Endothelial cell of umbilical vein (primary cell): ENCODE measurements at places on chromosomes 16 and 17. TPM values are rescaled to one million over a fixed set of nuclear protein-coding genes. Genes with fewer than 3 reads are reported as not detected.

Gene SLC22A31
- total RNA-seq = not detected in 2 replicates

Gene CLEC3A
- not detected in 2 replicates for total RNA-seq

Gene OTOA
- total RNA-seq = 0.22 TPM in 1 of 2 replicates, not detected in the other

Gene SLC5A11
- total RNA-seq = not detected in 2 replicates

Gene NPIPA3
- 1.4 and 3.0 TPM in 2 replicates for total RNA-seq

Gene KRTAP4-1
- not detected in 2 replicates for total RNA-seq

Gene MSLN
- total RNA-seq = not detected in 2 replicates

GRCh38 chr17:9273428-9274391, 252.4 kb downstream of the NTN1 start:
- no peak for DNase-seq

- DNase-seq = no peak
Observed at GRCh38 chr17:17036524-17036998, 5.7 kb upstream of the MPRIP start.

- no peak for DNase-seq
Observed at GRCh38 chr17:3534881-3535252, 22.7 kb downstream of the TRPV3 start.

- DNase-seq = no peak
Observed at GRCh38 chr16:2795395-2796143, 2.7 kb upstream of the PRSS41 start.

GRCh38 chr17:48060249-48060648, 12.1 kb downstream of the NFE2L1 start:
- no peak for DNase-seq

- DNase-seq = no peak
Observed at GRCh38 chr16:3025032-3026002, 1.5 kb downstream of the THOC6 start.

DNA sequence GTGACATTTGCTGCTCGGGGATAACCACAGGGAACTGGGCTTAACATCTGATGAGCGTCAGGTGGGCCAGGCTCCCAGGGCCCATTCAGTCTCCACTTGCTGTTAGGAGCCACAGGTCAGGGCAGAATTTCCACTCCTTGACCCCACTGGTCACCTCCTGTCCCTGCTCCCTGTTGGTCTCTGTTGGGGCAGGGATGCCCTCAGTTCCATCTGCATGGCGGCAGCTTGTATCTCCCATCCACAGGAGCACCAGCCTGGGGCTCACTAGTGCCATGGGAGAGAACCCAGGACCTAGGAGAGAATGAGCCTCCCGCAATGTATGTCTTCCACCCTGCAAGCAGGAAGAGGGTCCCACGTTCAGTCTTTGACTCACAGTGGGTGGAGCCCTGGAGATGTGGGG, 212.1 kb downstream of the CCDC182 start:
- DNase-seq = no peak

DNA sequence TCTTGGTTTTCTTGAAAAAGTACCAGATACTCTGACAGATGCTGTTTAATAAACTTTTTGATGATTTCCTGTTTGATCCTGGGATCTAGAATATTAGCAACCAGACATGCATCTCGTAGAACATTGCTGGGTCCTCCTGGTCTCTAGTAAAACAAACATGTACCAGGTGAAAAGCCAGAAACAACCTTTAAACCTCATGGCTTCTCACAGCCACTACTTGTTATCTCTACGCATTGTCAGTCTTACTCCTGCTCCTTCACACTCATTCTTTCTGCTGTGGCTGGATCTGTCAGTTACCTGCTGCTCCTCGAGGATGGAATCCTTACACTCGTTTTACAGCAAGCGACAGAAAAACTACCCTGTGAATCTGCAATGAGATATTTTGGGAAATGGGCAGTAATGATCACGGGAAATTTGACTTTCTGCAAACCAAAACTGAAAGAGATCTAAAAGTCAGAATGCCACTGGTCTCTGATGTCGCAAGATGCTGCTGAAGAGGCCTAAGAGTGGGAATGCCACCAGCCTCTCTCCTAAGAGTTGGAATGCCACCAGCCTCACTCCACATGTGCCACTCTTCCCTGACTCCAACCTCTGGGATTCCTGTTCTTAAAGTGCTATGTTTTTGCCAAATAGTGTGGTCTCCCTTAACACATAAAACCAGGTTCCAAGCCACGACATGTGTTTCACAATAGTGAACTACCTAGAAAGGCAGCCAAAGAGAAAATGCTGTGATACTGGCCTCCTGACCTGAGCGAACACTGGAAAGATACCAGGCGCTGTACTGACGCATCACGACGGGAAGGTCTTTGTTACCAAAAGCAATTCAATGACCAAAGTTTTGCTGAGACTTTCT, 86.3 kb downstream of the VPS53 start:
- DNase-seq = no peak

DNA sequence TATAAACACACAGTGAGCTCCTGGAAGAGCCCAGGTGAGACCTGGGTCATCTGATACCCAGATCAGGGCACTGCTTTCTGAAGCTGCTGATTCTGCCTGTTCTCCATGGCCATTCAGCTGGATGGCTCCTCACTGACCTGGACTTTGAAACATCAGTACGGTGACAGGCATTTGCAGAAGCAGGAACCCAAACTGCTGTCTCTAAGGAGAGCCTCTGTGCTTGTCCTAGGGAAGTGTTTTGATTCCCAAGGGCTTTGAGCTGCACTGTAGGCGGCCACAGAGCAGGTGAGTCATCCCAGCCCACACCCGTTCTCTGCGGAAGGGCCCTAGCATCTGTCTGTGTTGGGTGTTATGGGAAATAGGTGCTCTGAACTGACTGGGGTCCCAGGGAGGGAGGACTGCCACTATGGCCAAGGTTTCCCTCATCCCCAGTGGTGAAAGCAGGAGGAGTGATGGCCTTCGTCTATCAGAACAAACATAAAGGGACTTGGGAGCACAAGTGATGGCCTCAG, 60.7 kb upstream of the ADCY9 start:
- no peak for DNase-seq

DNA sequence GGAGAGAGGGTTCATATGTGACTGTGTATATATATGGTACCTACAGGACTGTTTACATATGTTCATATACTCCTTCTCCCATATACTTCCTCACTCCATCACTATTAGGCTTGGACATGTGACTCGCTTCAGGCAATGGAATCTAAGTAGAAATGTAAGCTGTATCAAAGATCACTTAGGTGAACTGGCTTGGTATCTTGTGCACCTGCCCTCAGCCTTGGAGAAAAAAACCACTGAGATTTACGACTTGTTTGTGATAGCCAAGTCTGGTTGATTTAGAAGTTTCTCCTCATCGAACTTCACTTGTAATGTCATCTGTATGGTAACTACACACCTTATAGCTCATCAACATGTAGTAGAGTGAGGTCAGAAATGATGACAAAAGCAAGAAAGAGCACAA, 59.9 kb downstream of the FBXL20 start:
- DNase-seq = no peak

DNA sequence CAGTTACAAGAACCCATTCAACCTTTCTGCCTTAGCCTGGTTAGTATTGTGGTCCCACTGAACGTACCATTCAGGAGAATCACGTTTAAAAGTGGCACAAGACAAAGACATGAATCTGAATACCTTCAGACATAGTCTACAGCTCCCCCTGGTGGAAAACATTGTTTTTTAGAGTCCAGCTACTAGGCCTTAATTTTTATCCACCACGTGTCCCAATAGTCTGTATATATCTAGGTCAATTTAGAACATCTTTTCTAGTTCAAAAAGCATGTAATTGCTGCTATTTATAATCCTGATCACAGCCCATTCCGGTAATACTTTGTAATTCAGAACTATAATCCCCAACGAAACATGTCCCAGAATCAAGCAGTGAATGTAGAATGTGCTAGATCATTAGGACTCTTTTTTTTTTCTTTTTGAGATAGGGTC, 13.7 kb upstream of the GUCY2D start:
- DNase-seq = peak; percentile 79

- DNase-seq = no peak
Observed at GRCh38 chr17:80738020-80738808, 193.6 kb downstream of the RPTOR start.

DNA sequence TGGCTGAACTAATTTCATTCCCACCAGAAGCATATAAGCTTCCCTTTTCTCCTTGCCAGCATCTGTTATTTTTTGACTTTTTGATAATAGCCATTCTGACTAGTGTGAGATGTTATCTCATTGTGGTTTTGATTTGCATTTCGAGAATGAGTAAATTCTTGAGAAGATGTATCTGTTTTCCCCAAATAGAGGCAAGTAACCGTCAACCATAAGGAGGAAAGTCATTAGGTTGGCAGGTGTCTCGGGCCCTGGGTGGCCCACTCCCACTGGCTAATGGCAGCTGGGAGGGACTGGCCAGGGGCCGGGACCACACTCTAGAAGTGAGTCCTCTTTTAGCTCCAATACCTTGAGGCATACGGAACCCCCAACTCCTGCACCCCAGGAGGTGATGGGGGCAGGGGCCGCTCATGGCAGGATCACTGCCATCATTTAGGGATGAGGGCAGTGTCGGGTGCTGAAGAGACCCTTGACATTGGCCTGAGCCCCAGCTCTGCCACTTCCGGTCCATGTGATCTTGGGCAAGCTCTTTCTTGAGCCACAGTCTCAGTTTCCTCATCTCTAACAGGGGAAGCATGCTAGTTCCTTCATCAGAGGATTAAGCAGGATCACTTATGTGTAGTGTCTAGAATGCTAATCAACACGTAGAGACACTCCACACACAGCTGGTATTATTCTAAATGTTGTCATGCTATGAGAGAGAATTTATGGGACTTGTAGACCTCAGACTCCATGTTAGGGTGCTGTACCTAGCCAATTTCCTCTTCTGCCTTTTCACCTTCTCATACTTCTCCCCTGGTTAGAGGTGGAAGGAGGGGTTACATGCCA, 44.3 kb downstream of the RGS9 start:
- DNase-seq = no peak

GRCh38 chr17:28550858-28551257, 1.6 kb downstream of the UNC119 start:
- no peak for DNase-seq

DNA sequence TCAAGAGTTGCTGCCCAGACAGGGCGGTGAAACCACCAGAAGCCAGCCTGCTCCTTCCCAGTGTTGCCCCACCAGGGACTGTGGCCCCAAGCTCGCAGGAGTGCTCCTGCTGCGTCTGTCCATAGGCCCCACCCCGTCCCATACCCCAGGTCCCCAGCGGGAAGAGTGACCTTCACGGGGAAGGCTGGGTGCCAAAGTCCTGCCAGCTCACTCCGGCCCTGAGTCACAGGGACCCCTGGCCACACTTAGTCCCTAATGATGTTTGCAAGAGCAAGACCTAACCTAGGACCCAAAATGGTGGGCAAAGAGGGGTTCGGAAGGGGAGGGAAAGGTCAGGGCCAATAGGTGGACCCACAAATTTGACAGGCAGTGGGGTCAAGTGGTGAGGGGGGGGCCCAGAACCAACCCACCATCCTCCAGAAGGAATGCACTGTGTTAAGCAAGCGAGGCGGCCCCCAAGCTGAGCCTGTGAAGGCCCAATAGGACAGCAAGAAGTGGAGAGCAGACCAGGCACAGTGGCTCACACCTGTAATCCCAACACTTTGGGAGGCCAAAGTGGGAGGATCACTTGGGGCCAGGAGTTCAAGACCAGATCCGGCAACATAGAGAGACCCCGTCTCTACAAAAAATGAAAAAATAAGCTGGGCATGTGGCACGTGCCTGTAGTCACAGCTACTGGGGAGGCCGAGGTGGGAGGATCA, 3.3 kb downstream of the DOK4 start:
- DNase-seq = no peak

GRCh38 chr17:13046361-13046760, 28.5 kb upstream of the ELAC2 start:
- DNase-seq = no peak

DNA sequence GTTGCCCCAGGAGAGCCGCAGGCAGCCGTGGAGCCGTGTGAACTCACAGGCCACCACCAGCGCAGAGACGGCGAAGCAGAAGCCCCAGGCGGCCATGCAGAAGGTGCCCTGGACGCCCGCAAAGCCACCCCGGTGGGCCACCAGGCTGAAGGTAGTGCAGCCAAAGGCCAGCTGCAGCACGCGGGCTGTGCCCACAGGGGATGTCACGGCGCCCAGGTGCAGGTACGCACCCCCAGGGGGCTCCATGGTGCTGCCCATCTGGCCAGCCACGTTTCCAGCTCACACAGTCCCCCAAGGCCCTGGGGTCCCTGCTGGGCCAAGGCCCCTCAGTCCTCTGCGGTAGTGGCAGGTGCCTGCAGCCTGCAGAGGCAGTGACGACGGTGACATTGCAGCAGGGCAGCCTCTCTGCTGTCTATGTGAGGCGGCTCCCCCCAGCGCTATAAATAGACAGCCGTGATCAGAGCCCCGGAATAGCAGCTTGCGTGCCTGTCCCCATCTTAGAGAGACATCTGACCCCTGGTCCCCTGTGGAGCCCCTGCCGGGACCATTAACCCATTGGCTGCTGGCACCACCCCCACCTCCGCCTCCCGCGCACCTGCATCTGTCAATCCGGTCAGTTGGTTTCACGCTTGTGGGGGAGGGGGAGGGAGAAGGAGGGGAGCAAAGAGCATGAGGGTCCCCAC, 4.5 kb upstream of the PYCR1 start:
- DNase-seq = no peak

GRCh38 chr17:39999067-39999466, 16.2 kb upstream of the CSF3 start:
- no peak for DNase-seq

- no peak for DNase-seq
Observed at GRCh38 chr16:48818257-48818656, 208.3 kb upstream of the N4BP1 start.

DNA sequence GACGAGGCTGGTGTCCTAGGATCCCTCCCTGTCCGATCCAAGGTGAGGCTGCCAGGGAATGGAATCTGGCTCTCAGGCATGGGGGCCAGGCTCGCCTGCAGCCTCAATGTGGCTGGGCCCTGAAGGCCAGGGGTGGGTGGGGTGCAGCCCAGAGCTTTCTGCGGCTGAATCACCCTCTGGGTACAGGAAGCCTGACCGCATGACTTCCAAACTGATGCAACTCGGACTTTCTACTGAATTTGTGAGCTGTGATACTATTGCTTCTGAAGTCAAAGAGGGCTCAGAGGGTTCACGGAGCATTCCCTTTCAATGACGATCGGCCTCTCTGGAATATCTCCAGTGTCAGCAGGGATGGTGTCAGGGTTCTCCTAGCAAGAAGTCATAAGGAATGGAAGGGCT, 123.7 kb downstream of the METRNL start:
- DNase-seq = peak; percentile 19

DNA sequence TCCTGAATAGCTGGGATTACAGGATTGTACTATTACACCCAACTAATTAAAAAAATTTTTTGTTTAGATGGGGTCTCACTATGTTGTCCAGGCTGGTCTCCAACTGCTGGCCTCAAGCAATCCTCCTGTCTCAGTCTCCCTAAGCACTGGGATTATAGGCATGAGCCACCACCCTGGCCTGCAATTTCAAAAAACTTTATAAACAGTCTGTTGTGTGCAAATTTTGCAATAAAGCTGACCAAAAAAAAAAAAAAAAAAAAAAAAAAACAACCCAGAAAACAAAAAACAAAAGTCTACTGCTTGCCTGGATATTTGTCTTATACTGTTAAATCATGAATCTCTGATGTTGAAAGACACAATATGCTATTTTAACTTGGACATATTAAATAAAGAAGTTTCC, 4.4 kb downstream of the CREBBP start:
- DNase-seq = no peak

- DNase-seq = no peak
Observed at GRCh38 chr17:82962163-82962720, 117.2 kb upstream of the METRNL start.

GRCh38 chr17:41354536-41354935, 3.9 kb upstream of the KRT33A start:
- DNase-seq = no peak
